ENCODE measurements at places on chromosomes 2 and 18.

DNA sequence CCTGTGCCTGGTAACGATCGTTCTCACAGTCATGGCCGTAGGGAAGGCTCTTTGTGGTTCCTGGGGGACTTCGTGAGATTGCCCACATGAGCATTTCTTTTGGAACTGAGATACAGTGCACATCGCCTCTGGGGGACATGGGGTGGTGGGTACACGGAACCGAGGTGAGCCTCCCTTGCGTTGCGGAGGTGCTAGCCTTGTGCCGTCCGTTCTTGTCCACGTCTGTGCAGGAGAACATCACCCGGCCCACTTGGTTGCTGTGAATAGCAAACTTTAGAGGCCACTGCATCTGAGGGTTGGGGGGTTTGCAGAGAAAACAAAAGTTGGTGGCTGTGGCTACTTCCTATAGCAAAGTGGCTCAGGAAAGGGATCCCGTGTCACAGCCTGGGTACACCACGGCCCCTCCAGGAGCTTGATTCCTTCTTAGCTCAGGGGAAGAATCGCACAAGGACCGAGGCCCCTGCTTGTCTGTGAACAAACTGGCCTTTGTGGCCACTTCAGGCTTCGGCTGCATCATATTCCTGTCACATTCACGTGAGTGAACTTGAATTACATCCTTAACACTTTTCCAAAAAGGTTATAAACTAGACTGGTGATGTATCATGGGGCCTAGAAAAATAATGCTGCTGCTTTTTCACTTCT, 72.6 kb downstream of the LRRFIP1 start:
- DNase-seq, result no peak

DNA sequence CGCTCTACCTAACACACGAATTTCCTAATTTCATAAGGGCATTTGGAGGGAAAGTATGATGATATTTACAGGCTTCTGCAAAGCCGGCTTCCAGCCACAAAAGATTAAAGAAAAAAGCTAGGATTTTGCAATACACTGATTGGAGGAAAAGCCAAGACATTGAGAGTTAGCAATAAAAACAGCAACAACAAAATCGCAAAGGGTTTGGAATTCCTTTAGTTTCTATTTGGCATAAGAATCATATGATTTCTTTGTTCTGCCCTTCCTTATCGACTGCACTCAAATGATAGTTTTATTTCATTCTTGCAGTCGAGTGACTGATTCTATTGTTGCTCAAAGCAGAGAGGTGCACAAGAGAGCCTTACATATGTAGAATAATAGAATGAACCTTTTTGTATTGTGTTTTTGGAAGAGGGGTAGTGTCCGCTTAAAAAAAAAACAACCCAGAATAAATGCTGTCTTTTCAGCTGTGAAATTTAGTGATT, 3.9 kb upstream of the ZNF532 start:
- DNase-seq, result no peak

GRCh38 chr2:139099721-139100120, 319.5 kb upstream of the NXPH2 start:
- DNase-seq, result no peak

- DNase-seq, result no peak
Observed at GRCh38 chr2:240131296-240131695, 4.8 kb downstream of the COPS9 start.

- peak; percentile 81 for DNase-seq
Observed at GRCh38 chr2:157257312-157258252, at the start of gene GALNT5. GALNT5 (plus strand) TSS chr2:157257705; CDS start chr2:157258083, 378 bp downstream.

DNA sequence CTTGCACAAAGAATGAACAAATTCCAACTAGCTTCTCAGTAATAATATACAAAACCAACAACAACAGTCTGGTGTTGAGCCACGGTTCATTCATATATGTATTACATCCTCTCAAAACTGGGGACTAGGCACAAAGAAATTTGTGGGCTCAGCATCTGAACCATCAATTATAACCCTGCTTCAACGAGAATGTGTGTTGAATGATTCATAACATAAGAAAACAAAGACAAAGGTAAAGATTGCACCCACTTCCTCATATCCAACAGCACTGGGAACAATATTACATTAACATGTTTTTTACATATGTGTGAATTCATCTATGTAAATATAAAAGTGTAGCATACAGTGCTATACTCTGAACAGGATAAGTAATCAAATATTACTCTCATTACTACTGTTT, 144.8 kb downstream of the CDH2 start:
- DNase-seq, result no peak

DNA sequence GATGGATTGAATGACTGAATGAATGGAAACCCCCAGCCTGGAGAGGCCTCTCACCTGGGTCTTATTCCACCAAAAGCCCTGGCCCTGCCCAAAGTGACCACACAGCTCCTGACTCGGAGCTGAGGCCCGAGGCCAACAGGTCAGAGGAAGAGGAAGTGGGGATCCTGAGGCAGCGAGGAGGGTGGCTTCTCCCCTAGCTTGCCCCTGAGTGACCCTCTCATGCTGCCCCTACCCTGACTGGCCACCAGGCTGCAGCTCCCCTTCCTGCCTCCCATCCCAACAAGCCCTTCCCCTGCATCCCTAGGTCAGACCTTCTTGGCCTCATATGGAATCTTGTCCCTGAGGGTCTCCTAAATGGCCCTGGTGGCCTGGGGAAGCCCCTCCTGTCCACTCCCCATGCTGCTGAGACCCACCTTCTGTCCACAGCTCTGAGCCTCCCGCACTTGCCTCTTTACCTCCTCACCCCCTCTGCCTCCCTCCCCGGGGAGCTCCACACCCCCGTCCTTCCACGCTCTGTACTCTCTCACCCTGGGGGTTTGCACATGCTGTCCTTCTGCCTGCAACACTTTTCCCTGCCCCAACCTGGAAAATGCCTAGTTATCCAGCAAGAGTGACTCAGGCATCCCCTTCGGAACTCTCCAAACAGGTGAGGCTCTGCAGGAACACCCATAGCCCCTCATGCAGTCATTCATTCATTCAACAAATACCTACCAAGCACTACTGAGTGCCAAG, 134.8 kb upstream of the HDAC4 start:
- no peak for DNase-seq

GRCh38 chr2:121721926-121722325, 14.7 kb downstream of the NIFK start:
- DNase-seq, result no peak

DNA sequence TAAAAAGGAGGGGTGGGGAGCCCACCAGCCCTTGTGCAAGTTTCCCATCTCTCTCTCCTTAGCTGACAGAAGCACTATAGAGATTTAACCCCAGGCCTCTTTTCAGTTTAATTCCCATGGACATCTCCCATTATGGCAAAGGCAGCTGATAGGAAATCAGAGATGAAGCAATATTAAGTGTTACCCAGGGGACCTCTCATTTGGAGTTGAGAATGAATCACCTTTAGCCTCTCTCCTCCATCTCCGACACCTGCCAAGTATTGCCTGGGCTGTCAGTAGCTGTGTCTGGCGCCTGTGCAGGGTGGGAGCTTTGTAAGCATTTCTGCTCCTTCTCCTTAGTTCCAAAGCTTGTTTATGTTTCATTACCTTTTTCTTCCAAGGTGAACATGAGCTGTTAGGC, 109.0 kb downstream of the AQP4 start:
- no peak for DNase-seq

DNA sequence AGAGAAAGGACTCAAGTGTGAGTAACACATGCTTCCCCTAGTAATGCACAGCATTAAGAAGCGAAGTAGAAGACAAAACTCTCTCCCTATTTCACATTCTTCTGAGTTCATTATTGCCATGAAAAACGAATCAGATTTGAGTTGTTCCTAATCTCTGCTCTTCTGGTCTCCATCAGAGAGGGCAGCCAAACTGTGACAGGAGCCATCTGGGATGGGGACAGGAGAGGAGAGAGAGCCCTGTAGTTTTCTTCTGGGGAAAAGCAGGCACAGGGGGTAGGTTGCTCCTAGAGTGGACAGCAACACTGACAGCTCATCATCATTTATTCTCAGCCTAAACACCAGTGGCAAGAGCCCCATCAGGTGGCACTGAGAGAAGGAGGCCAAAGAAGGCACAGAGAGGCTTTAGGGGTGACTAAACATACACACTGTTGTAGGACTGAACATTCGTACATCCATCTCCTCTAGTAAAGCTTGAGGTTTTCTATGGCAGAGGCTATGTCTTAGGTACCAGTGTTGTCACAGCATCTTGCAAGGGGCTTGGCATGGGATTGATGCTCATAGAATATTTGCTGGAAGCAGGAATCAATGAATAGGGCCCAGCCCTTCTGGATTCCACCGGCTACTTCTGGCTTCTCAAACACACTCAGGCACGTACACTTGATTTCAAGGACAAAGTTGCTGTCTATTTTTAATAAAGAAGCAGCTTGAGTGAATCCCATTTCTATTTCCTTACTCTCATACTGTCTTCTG, 33.1 kb downstream of the SLC8A1 start:
- DNase-seq, result no peak

DNA sequence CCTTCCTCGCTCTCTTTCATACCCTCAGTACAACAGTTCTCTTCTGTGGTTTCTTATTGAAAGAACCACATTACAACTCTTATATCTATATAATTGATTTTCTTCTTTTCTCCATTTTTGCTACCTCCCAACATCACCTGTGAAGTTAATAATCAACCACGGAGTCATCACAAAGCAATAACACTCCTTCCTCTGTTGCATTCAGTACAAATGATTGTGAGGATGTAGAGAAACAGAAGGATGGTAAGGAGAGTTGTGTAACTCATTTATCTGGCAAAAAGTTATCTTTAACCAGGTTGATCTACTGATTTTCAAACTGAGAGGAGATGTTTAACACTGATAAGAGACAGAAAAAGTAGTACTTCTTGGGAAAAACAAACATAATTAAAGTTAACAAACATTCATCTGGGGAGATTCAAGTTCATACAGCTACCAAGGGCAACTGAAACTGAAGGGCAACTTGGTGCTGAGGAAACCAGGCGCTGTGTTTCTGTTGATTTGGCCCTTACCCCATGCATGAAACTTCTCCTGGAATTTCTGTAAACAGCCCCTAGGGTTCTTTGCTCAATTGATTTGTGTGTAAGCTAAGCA, 14.2 kb downstream of the IDH1 start:
- no peak for DNase-seq

- DNase-seq, result no peak
Observed at GRCh38 chr2:218418717-218419458, at the start of gene VIL1. VIL1 (plus strand) TSS chr2:218419123; CDS start chr2:218423779, 4,656 bp downstream.

- DNase-seq, result no peak
Observed at GRCh38 chr2:132837769-132838168, 167.8 kb upstream of the LYPD1 start.

DNA sequence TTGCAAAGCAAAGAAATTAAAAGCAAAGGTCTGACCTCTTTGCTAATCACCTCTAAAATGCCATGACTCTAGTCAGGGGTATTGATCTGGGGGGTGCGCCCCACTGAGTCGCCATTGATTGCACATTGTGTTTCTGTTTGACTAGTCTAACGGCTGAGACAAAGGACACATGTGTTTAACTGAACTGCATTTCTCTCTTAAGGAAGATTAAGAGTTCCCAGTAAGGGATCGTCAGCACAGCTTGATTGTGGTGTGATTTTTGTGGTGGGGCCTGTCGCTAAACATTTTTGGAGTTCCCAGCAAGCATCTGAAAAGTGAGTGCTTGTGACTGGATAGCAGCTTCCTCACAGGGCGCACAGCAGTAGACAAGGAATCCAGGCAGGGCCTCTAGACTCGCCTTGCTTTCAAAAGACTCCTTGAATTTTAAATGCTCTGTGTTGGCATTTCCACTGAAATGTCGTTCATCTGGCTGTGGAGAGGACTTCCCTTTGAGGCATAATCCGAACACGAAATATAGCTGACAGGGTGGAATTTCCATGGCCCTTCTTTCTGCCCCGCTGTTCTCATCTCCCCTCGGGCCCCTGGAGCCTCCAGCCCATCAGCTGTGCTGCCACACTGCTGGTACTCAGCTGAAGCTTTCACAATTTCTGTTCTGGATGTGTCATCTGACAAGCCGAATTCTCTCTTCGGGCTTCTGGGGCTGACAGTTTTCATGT, 126.3 kb downstream of the FAM168B start:
- no peak for DNase-seq

DNA sequence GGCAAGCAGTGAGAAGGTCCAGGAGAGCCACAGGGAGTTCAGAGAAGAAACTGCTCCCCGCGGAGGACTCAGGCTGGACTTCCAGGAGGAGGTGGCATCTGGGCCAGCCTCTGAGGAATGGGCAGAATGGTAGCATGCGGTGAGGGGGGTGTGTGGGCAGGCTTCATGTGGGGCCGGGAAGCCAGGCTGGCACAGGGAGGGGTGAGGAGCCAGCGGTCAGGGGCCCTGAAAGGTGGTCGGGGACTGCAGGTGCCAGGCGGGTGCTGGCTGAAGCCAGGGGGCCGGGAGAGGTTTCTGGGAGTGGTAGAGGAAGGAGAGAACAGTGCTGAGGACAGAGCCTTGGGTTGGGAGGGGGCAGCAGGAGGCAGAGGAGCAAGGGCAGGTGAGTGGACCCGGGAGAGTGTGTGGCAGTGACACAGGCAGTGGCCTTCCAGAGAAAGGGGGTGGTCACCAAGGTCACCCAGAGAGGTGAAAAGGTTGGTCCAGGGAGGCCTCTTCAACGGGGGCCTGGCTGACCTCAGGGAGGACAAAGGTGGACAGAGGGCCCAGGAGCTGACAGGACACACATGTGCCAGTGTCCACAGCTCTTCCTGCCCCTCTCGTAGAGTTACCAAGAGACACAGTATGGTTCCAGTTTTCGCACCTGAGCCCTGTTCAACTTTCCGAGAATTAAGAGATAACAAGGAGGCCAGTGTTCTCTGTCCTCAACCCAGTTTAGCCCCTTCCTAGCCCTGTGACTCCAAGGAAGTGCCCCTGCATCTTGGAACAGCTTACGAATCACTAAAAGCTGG, 101.2 kb upstream of the ASB18 start:
- DNase-seq, result no peak

DNA sequence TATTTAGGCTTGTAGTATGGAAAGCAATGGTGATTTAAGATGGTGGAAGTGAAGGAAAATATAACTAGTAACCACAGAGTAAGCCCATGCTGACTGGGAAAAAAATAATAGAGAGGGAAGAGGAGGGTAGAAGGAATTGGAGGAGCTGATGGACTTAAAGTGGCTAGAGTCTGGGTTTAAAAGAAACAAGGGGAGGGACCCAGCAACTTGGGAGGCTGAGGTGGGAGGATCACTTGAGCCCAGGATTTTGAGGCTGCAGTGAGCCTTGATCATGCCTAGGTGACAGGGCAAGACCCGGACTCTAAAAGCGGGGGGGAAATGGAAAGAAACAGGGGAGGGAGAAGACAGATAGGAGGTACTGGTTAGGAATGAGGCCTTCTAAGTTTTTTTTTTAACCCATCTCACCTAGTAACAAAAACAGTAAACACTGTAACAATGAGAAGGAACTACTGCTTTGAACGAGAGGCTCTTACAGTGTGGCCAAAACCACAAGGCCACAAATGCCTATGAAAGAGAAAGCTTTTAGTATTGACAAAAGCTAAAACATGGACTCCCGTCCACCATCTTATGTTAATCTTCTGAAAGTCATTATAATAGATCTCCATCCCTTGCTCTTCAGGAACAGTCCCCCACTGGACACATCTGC, 26.6 kb downstream of the METTL8 start:
- DNase-seq, result no peak

DNA sequence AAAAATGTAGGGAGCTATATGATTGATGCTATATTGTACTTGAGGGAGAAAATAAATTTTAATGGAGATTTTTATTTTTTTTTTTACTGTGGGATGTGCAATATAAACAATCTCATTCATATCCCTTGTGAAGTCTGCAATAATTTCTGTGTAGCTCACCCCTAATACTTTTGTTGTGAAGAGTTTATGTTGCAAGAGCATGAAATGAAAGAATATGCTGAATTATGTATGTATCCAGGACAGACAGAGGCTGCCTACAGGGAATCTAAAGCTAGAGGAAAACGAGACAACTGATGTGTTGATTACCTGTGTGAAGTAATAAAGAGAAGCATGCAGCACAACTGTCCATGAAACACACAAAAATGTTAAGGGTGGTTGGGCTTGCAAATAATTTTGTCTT, 643.3 kb downstream of the DCDC2C start:
- no peak for DNase-seq

GRCh38 chr2:218547978-218548377, 20.2 kb downstream of the USP37 start:
- no peak for DNase-seq
